NCI-H2081 (cell line): ENCODE measurements at places on chromosomes 12 and 14.
A peak's percentile ranks its signal among the peaks of the same experiment; 100 is the strongest.

DNA sequence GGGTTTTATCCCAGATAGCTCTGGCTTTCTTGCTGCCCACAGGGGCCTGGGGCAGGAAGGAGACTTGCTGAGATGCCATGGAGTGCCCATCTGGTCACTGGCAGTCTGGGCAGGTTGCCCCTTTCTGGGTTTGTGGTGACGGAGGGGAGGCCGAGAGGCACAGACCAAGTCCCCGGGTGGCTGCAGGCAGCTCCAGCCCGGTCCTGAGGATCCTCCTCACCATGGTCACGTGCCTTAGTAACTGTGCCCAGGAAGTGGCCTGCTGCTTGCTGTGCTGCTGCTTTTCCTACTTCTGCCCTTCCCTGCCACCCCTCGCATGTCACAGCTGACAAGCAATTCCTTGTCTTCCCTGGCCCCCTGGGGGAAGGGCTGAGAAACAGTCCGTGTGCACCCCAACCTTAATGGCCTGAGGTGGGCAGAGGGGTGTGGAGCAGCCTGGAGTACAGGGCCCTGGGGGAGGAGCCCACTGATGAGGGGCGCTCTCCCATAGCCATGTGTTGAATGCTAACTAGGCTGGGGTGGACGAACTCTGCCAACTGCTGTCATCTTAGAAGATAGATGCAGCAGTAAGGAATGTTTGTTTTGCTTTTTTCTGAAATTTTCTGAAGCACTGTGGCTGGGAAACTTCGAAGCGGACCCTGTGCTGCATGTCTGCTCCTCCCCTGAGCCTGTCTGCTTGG lies 54.9 kb upstream of the SRSF5 start:
- DNase-seq = no peak

- no peak for DNase-seq
Measured at GRCh38 chr14:96246539-96246847, 9.5 kb upstream of the BDKRB1 start.

DNA sequence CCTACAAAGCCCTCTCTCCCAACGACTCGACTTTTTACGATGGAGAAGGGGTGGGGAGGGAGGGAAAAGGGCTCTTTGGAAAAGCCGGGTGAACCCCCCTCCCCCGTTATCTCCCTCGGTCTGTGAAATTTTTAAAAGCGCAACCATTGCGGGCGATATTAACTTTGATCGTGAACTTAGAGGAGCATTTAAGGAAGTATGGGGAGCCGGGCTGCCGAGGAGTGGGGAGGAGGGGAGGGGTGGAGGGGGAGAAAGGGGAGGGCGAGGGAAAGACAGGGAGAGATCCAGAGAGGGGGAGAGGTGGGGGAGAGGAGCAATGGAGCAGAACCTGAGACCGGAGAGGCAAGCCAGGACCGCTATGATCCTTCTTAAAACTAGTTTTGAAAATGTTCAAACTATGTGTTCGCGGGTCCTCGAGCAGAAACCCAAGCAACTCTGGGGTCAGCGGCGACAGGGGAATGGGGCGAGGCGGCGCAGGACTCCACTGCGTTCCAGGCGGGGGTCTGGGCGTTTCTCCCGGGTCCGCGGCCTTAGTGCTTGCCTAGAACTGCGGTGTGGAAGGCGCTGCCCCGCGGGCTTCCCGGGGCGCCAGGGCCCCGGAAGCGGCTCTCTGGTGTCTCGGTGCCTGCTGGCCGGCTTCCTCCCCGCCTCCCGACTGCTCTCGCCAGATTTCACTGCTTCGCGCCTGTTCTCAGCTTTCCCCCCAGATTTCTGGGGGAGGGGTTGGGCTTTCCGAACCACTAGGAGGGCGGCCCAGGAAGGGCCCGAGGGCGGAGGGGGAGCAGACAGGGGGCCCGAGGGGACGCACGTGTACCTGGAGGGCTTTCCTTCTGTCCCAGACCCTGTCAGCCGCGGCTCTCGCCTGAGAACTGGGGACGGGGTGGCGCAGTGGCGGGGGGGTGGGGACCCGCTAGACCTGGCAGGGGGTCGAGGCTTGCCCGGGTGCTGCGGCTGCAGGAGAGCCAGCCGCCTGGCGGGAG lies at the start of gene HOTAIR:
TSS of gene HOTAIR (minus strand) at position 871 of the 980 bp plus-strand sequence.
- peak; percentile 37 for DNase-seq

- DNase-seq = no peak
Measured at GRCh38 chr12:26334621-26335124, 139.3 kb downstream of the SSPN start.

GRCh38 chr14:32514236-32514635 lies 185.1 kb downstream of the AKAP6 start:
- no peak for DNase-seq

GRCh38 chr14:56243110-56243509 lies 124.9 kb downstream of the PELI2 start:
- no peak for DNase-seq

DNA sequence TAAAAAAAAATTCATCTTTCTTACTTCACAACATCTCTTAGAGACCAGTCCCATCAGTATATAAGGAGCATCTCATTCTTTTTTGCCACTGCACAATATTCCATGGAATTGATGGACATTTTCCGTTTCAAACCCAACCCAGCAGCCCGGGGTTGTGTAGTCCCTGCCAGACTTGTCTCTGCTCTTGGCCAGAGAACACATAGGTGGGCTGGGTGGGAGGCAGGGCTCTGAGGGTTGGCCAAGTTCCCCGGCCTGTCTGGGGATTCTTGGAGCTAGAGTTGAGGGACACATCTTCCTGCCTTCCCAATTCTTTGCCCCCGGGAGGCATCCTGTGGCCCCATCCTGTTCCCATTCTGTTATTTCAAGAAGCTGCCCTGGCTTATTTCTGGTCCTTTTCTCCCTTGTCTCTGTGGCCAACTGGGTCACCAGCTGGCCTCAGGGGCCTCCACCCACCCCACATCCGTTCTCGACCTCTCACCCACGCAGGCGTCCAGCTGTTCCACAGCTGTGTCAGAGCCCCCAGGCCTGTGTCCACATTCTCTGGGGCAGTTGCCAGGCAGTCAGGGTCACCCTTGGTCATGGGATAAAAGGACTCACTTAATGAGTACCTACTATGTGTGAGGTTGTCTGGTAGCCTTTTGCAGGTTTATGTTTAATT lies 52.0 kb upstream of the CCDC63 start:
- DNase-seq = no peak

DNA sequence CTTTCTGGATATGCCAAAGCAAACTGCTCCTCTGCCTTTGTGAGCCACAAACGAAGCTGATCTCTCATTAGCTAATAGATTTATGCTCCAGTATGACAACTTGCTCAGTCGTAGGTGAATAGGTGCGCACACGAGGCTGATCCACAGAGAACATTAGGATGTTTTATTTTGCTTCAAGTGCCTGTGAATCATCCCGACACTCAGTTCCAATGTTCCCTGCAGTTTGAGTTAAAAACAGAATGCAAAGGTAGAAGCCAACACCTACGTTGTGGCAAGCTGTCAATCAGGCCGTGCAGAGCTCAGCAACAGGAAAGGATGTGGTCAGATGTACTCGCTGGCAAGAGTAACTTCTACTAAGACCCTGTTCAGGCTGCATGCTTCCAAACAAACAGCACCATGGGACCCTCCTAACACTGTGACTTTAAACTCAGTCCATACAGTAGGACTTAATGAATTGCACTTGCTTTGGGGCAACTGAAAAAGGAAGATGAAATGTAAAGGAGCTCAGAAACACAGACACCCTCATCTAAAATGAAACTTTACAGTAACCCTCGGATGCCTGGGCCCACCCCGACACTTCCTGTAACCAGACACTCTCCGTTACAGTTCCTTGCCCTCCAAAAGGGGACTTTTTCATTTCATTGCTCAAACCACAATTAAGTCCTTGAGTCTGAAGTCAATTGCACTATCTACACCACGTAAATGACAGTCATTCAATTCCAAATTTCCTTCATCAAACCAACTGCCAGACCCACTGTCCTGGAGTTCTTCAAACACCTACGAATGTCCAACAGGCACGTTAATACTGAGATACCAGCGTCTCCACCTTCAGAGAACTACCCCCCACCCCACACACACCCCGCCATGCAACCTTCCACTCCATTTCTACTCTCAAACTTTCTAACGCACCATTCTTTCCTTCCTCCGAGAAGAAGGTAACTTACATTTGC lies 1.6 kb downstream of the CCDC88C start:
- peak; percentile 41 for DNase-seq
